Stimulated activated CD4-positive, alpha-beta T cell treated with anti-CD3 and anti-CD28 coated beads, Interleukin-2, amount 100 ng/mL, for 24 hours (primary cell): ENCODE measurements at places on chromosomes 2 and 18.

GRCh38 chr2:162029287-162029901, 44.6 kb downstream of the DPP4 start:
- no peak for DNase-seq

GRCh38 chr2:230680463-230681170, 32.0 kb upstream of the CAB39 start:
- no peak for DNase-seq

DNA sequence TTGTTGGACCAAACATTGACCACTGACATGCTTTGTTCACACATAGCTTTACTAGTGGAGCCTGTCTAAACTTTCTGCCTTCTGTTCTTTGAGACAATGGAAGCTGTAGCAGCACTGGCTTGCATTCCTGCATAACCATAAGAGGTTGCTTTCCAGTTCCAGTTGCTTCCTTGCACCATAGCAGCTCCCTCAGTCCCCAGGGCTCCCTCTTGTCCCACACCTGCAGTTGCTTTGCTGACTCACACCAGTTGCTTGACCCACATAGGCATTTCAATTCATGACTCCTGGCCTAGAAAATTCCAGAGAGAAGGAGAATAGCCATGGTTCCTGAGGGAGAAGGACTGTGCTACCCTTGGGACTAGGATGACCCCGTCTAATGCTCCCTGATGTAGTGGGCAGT, 20.9 kb downstream of the SGPP2 start:
- no peak for DNase-seq

DNA sequence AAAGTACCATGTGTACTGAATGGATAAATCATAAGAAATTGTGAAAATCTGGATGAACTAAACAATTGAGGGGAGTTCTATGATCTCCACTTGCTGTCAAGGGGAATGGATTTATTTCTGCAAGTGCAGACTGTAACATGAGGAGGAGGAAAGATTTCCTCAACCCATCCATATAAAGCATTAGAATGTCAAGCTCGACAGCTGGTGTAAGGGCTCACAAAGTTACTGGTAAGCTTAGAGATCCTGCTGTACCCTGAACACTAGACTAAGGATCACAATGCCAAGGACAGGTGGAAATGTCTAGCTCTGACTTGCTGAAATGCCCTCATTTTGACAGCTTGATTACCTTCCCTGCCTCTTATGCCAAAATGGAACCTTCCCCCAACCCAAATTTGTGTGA, 125.3 kb downstream of the TCF4 start:
- no peak for DNase-seq

- no peak for DNase-seq
Measured at GRCh38 chr18:62379051-62379450, 53.9 kb downstream of the TNFRSF11A start.

DNA sequence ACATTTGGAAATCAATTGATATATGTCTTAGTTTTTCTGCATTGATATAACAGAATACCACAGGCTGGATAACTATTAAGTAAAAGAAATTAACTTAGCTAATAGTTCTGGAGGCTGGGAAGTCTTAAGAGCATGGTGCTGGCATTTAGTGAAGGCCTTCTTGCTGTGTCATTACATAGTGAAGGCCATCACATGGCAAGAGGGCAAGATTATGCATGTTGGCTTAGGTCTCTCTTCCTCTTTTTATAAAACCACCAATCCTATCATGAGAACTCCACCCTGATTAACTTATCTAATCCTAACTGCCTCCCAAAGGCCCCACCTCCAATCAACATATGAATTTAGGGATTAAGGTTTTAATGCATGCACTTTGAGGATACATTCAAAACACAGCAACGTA, 225.5 kb upstream of the VRK2 start:
- DNase-seq = no peak

DNA sequence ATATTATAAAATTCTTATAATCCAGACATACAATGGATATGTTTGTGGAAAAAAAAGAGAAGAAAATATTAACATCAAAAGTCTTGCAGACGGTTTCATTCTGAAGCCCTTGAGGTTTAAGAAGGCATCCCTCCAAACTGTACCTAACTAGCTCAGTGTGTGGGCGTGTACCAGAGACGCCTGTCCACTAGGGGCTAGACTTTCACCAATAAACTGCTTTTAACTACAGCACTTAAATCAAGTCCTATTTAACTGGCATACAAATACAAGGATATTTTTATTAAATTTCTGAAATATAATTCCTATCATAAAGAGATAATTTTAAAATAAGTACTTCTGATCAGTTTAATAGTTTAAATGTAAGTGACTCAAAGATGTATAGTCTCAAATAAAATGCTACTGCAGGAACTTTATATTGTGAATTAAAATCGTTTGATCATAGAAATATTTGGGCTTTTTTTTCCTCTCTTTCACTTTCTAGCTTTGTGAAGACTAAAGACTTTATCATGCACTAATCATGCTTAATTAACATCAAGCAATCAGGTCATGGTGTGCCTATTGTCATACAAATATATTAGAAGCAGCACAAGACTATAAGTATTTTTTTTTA, 437.7 kb downstream of the SATB2 start:
- DNase-seq = no peak

- DNase-seq = no peak
Measured at GRCh38 chr18:78180741-78181140, 798.9 kb upstream of the SALL3 start.

DNA sequence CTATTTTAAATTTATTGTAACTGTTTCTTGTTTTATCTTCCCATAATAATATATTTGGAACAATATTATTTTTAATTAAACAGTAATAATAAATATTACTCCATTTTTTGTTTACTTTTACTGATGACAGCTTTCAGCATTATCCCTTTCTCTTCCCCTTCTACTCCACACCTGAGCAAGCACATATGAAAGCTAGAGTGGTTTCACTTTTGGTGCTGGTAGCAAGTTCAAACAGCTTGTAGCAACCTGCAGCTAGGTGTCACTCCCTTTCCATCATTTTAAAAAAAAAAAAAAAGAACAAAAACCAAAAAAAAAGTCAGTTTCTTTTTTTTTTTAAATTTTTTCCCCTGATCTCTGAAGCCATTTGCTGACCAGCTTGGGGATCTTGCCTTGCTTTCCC, 801.8 kb downstream of the CCDC85A start:
- no peak for DNase-seq

DNA sequence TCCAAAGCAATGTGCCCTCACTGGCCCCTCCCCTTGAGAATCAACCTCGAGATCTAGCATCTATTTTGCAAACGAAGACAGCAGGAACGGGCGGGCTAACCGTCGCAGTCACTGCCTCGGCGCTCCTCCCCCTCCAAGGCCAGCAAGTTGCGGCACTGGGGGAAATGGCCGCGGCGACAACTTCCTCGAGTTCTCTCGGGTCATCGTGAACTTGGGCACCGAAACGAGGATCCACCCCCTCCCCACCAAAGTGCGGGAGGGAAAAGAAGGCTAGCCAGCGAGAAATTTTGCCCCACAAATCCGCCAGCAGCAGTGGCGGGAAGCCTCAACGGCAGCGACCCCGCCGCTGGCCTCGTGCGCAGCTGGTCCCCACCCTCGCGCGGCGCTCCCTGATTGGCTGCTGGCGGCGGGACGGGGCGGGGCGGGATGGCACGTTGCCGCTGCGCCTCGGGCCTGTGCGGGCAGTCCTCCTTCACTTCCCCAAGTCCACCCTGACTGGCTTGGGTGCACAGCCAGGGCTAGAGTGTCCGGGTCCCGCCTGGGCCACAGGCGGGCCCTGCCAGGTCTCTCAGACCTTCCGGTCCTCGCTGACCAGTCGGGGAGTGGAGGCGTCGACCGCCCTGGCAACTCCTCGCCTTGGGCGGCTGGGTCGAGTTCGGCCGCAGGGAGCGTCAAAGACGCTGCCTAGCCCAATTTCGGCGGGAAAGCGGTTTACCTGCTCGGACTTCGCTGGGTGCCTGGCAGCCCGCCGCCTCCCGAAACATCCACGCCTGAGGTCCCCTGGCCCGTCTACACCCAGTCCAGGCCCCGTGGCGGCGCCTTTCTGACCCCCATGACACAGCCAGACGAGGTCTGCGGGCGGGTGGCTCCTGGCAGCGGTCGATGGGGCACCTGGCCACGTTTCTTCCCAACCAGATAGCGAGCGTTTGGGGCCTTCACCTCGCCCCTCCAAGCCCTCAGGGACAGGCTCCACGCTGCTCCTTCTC, at the start of gene BOLL:
TSS of gene BOLL (minus strand) at position 364 of the 986 bp plus-strand sequence. CDS start 3,469 bp downstream, outside the sequence.
- DNase-seq = no peak

GRCh38 chr2:229164545-229165249, 106.4 kb downstream of the PID1 start:
- no peak for DNase-seq

DNA sequence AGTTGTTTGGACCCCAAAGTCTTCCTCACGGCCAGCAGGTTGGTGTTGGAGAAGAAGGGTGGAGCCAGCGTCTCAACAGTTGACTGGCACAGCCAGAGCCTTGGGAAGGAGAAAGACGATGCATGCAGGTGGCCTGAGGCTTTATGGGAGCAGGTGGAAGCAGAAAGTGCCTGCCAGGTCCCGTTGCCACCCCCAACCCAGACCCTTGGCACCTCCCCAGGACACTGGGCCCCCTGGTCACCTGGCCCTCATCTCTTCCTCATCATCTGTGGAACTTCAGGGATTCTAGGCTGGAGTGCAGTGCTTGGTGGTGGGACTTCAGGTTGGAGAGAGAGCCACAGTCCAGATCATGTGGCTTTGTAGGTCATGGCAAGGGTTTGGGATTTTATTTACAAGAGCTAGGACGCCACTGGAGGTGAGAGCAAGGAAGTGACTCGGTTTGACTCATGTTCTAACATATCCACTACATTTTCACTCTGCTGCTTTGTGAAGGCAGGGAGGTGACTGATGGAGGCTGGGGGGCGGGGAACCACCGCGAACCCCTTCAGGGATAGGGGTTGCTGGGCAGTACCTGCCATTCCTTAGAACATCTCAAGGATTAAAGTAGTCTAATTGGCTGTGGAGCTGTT, 62.5 kb upstream of the B3GNT7 start:
- no peak for DNase-seq

DNA sequence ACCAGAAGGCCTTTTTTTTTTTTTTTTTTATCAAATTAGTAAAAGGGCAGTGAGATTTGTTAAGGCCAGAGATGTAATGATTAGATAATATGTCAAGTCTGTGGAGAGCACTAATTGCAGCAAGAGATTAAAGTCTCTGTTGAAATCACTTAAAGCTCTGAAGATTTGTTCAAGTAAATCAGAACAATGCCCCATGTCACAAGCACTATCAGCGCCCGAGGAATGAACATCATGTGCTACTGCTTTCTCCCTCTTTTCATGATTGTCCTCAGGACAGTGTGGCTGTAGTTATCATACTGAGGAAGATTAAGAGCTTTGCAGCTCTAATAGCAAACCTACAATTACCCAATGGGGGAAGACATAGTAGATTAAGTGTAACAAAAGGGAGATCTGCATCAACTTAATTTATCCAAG, 71.1 kb downstream of the TDRD15 start:
- no peak for DNase-seq

- no peak for DNase-seq
Measured at GRCh38 chr2:165692906-165693305, 101.1 kb downstream of the GALNT3 start.

GRCh38 chr2:239644011-239644410, 243.2 kb upstream of the HDAC4 start:
- DNase-seq = no peak

DNA sequence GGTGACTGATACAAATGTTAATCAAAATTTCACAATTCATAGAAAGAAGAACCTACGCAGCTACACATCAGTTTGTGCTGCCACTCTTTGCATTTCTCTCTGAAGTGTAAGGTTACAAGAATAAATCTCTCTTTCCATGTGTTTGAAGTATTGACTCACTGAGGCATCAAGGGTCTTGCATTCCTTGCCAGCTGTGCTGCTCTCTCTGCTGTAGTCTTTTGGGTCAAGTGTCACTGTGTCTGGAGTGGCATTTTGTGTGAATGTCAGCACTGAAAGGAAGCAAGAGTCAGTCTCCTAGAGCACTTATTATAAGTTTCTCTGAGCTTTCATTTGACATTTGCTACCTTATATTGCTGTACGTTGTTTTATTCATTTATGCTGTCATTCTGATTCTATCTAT, 1696.1 kb upstream of the LRRTM1 start:
- DNase-seq = no peak

GRCh38 chr2:136178941-136179601, 61.1 kb upstream of the CXCR4 start:
- no peak for DNase-seq

DNA sequence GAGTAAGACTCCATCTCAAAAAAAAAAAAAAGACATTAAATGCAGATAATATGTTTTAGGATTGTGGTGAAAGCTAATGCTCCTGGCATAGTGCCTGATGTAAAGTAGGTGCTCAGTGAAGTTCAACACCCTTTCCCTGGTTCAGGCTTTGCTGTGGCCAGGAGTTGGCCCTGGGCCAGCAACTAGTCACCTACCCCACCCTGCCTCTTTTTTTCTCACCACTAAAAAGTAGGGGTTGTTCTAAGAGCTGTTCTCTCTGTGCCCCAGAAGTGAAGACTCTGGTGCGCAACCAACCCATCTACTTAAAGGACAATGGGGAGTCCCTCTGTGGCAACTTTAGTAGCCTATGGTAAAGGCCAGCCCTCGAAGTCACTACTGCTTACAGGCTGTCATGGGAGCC, 75.9 kb downstream of the DNMT3A start:
- no peak for DNase-seq

- DNase-seq = no peak
Measured at GRCh38 chr2:67103157-67103556, 294.0 kb upstream of the ETAA1 start.

DNA sequence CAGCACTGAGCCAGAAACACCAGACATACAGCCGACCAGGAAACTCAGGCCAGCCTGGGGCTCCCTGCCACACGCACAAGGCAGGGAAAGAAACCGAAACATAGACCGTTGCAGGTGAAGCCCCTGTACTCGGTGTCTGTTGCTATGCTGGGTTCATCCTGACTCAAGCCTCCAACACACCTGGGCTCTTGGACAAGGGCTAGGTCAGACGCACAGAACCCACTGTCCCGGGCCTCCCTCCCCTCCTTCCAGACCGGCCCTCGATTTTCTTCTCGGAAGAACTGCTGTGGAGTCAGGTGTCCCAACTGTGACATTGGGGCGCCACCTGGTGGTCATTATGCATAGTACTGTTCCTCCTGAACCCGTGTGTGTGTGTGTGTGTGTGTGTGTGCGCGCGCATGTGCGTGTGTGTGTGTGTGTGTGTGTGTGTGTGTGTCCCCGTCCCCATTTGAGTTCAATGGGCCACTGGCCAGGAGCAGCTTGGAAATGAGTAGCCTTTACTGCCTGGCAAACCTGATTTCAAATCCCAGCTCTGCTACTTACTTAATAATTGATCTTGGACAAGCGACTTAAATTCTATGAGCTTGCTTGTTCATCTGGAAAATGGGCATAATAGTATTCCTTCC, 55.4 kb upstream of the GLI2 start:
- peak; percentile 78 for DNase-seq

DNA sequence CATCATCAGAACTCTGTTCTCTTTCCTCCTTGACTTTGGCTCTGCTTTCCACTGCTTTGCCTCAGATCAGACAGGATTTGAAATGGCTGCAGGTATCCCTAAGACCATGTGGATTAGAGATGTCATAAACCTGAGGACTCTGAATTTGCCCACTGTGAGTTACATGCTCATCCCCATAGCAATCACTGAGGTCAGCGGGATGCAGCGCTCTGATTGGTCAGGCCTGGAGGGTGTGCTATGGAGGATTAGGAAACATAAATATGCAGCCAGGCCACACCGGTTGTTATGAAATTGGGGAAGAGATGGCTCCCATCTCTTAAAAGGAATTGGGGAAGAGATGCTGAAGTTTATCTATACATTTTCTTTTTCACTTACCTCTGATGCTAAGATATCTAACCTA, 73.7 kb upstream of the DNAJC10 start:
- peak; percentile 19 for DNase-seq
